NCI-H2081 (cell line): ENCODE measurements at places on chromosomes 12 and 14.

DNA sequence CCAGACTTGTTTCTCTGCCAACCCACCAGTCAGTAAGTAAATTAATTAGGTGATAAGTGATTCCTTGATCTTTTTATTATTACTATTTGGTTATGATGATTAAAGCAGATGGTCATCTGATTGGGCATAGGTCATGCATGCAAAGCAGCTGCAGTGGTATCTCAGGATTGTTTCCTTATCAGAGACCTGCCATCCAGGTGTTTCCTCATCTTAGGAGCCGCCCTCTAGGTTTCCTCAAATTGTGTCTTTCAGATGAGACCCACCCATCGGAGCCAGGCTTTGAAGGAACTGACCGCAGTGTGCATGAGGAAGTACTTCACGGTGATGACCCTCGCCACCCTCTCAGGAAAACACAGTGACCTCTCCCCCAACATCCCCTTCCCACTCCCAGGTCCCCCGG lies 63.3 kb downstream of the ZFP36L1 start:
- DNase-seq = no peak

DNA sequence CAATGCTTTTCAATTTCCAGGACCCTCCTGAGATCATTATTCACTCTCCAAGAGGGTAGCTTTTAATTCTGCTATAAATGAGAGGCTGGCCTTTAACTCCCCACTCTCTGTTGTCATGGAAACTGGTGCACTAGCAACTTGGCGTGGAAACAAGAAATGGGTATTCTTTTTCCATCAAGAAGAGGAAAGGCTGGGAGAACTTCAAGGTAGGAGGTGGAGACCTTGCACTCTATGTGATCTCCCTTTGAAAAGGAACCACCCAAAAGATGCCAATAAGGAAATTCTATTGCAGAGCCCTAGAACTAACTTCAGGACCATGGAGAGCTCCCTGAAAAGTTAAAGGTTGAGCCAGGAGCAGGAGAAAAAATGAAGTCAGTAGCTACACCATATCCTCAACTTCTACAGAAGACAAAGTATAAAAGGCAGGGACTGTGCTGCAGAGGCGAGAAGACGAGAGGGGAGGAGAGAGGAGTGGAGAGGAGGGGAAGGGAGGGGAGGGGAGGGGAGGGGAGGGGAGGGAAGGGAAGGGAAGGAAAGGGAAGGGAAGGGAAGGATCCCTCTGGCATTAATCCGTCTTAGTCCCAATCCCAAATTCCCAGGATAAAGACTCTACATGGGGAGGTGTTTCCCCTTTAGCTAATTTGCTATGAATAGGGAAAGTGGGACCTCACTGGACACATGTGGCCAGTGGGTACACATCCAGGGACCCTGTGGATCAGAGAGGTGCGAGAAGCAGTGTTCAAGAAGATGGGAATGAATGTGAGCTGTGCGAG lies 46.7 kb upstream of the FICD start:
- no peak for DNase-seq

- no peak for DNase-seq
Observed at GRCh38 chr12:123019841-123020138, 39.3 kb downstream of the ARL6IP4 start.

DNA sequence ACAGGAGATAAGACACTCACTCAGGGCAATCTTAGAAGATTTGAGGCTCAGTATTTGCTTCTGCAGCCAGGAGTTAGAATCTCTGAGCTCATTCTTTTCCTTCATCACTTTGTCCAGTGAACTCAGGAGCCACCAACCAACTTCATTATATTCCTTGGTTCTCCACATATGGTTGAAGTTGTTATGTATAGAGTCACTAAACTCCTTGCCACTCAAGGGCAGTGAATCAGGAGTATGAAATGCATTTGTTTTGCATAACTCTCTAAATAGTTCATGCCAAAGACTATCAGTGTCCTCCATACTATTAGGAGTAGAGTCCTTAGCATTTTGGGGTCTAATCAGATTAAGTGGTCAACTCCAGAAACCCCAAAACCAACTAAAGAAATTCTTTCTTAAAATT lies 150.6 kb downstream of the CCDC59 start:
- DNase-seq = no peak

DNA sequence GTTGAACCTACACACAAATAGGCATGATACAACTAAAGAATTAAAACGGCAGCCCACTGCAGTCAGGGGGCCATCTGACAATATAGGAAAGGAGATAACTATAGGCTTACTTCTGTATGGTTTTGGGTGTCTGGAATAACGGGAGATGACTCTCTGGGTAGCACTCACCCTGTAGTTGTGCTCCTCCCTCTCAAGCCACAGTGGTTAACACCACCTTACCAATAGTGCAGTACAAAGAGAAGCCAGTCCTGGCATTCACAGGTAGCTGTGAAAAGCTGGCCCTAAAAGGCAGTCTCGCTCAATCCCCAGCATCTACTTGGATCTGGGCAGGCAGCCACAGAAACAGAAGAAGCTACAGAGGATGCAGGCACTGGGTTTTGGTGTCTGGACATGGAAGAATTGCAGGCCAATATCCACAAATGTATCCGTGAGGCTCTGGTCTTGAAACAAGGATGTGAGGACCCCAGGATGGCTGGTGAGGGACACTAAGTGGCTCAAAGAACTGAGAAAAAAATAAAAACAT lies 93.0 kb downstream of the DPF3 start:
- DNase-seq = no peak

DNA sequence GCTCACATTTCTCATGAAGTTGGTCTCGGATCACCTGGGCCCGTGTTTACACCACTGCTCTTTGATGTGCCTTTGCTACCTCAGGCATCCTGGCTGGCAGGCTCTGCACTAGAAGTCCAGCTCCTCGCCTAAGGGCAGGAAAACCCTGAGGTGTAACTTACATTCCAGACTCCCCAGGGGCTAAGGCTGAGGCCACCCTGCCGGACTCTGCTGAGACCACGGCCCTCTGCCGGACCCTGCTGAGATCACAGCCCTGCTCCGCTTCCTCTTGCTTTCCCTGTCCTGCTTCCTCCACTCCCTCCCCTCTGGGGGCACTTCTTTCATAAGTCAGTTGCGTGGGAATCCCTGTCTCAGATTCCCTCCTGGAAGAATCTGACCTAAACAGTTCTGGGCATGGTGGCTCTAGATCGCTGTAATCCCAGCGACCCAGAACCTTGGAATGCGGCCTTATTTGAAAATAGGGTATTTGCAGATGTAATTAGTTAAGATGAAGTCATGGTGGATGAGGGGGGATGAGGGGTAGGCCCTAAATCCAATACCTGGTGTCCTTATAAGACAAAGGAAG lies 17.2 kb downstream of the RILPL1 start:
- DNase-seq = no peak

DNA sequence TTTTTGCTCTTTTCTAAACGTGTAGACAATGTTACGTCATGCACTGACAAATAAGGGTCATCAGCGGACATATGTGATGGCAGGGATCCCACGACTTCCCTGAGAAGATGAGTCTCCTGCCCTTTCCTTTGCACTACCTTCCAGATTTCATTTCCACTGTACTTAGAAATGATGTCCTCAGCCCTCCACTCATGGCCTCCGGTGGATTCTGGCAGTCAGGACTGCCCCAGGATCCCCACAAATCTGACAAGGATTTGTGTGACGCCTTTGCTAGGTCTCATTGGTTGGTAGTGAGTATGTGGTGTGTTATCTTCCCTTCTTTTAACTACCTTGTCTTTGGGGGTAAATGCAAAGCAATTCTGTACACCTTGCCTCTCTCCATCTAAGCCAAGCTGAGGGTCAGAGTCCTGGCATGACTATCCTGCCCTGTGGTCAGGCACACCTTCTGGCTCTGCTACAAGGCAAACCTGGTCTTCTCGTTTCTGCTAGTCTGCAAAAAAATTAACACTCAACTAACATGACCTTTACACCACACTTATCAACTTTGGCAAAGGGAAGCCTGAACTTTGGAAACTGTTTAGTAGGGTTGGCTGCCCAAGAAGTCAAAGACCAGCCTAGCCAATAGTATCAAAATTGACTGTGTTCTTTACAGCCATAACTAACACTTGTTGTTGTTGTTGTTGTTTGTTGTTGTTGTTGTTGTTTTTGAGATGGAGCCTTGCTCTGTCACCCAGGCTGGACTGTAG lies 17.3 kb upstream of the DHRS4 start:
- DNase-seq = no peak

- no peak for DNase-seq
Observed at GRCh38 chr12:13835652-13836051, 145.8 kb downstream of the GRIN2B start.

DNA sequence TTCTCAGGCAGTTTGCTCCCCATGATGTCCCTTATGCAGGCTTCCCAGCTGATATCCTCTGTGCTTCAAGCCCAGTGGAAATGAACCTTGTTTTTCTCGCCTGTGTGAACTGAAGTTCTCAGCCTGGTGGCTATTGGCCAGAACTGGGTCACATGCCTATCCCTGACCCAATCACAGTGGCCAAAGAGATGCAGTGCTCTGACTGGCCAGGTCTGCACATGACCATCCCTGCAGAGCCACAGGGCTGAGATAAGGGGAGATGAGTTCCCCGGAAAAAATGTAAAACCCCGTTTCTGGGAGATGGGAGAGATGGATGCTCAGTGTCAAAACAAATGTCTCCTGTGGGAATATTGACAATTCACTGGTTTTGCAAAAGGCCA lies 34.7 kb upstream of the FZD10 start:
- no peak for DNase-seq
